ENCODE measurements at places on chromosomes 1 and 21.
A peak's percentile ranks its signal among the peaks of the same experiment; 100 is the strongest.

DNA sequence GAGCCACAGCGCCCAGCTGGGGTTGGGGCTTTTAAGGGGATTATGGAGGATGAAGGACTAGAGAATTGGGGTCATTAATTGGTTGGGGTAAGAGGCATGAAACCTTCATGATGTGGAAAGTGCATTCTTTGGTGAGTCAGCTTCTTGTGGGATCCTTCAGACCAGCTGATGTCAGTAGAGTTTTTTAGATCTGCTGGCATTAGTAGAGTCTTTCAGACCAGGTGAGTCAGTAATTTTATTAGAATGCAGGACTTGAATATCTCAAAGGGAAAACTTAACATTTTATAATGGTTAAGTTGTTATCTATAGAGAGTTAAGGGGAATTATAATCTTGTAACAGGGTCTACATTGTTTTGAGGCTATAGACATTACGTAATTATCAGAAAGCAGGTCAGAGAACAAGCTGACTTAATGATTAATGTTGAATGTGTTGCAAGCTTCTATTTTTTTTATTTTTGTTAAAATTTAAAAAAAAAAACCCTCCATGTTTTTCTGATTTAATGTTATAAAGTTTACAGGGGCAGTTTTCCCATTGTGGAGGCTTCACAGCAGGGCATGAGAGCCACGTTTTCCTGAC, 160.9 kb upstream of the FMN2 start:
- DNase-seq = no peak

DNA sequence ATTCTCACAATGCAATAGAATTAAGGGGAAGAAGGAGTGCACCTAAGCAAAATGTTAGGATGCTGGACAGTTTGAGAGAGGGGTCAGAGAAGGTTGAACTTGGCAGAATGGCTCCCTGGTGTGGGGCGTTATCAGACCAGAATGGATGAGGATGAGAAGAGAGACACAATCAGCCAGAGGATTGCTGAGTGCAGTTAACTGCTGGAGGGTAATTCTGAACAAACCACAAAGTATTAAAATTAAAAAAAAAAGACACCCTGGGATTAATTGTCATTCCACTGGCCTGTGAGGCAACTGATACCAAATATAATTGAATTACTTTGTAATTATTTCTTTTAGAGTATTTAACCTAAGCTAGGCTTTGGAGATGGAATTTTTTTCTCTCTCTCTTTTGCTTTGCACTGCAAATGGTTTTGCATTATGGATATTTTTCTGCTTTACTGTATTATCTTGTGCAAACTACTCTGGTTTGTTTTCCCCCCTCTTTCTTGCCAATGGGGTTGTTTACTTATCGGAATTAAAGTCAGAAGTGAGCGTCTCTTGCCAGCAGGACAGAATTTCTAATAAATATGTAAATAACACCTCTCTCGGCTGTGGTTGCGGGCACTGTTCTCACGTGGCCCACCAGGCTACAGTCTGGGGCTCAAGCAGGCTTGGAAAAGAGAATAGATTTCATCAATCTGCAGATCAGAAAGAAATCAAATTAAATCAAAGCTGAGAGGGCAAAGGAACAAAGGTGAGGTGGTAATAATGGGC, 572.9 kb upstream of the CAMK1G start:
- DNase-seq = no peak

DNA sequence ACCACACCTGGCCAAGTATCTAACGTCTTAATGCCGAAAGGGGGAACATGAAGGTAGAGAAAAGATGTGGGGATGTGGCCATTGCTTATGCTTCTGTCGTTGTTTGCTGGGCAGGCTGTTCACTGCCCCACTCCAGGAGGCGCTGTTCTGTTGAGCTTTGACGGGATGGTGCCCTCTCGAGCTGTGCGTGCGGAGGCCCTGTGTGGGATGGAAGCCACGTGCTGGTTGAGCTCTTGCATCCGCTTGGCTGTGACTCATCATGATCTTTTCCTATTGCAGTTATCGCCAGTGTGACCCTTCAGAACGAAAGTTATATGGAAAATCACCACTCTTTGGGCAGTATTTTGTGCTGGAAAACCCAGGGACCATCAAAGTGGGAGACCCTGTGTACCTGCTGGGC, 26.3 kb downstream of the MTARC1 start:
- DNase-seq = no peak

GRCh38 chr1:39230261-39231190, 26.0 kb downstream of the MACF1 start:
- no peak for DNase-seq

DNA sequence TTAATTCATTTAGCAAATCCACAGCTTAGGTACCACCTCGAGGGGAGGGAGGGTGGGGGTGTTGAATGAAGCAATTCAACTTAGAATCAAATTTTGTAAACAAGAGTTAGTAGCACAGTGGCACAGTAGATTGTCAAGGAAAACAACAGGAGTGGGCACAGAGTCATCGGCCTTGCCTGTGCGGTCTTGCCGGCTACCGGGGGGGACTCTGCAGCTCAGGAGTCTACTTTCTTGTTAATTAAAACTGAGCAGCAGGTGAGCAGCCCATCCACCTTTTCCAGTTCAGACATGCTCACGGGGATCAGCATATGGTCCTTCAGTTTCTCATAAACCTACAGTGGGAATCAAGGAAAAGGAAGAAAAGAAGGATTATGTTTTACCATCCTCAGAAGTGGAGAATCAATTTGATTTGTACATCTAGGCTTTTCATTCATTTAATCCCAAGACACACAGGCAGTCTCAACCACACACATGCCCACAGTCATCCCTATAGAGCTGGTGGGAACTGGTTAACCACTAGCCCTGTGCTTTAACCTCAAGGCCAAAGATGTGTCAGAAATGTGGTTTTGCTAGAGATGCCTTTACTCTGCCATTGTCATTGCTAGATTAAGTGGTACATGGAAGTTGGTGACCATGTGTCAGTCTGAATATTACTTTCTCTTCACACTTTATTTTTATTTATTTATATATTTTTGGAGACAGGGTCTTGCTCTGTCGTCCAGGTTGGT, 45.0 kb upstream of the BCL10 start:
- no peak for DNase-seq

DNA sequence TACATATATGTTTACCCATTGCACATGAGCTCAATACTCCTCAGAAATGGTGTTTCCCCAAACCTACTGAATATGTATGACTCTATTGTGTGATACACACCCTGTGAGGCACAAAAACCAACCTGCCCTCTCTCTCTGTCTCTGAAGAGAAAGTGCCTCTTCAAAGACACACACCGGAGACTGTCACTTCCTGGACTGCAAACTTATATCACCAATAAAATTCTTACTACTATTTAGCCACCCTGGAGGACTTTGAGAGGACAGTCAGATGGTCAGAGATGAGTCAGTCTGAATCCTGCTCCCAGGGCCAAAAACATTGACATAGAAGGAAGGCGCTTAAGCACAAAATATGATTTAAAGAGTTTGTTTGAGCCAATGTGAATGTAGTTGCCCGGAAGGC, 110.4 kb downstream of the PPIAL4G start:
- peak; percentile 56 for DNase-seq

Data from stimulated activated naive CD4-positive, alpha-beta T cell (primary cell).